ENCODE measurements at places on chromosomes 2 and 18.

GRCh38 chr2:30231996-30232800 lies 864 bp downstream of the LBH start:
- DNase-seq: peak; percentile 21

DNA sequence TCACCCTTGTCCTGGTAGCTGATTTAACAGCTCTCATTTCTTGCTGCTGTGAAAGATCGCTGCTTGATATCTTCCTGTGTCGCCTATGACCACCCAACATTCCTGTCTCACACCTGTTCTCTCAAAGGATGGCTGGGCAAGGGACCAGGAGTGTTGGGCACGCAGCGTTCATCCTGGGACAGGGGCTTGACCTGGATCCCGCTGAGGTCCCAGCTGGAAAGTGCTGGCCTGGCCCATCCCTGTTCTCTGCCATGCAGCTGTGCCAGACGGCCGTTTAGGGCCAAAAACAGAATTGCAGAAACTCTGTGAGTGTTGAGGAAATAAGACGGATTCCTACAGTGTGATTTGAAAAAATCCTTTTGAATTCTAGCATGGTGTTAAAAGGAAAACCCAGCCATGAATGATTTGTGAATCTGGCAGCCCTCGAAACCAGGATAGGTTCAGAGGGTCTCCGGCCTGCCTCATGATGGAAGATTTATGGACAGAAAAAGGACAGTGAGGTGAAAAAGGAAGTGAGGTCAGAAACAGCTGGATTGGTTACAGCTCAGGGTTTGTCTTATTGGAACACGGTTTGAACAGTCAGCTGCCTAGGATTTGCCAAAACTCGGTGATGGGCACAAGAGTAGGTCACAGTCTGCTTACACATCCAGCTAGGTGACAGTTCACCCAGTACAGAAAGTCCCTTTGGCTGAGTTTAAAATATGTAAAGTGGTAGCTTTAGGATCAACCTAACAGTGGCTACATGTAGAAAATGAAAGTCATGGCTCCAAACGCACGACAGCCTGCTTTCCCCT lies 164.8 kb downstream of the DCDC2C start:
- DNase-seq: no peak

DNA sequence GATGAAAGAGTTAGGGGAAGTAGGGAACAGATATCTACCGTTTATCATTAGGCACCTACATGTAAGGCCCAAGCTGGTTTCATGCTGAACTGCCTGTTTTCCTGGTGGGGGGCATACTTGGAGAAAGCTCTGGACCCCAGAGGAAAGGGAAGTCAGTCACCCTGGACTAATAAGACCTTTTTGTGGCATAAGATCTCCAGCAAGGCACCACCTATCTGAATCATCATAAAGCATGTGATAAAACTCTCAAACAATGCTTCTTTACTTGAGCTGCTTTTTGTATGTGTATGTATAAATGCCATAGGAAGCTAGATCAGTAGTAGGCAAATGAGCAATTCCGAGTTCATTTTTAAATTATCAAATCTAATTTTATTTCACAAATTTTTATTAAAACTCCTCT lies 104.8 kb downstream of the TANC1 start:
- DNase-seq: no peak

DNA sequence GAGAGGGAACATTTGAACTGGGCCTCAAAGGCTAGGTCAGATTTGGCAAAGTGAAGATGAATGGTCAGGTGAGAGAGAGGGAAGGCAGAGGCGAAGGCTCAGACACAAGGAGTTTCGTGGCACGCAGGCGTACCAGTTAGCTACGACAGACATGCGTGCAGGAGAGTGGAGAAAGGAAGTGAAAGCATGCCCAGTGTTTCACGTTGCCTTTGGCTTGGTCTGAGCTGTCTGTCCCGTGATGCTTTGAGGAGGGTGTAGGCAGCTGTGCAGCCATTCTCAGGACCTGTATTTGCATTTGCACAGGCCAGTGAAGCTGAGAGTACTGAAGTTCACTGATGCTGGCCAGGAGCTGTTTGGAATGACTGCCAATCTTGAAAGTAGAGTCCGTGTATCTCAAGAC lies 69.5 kb downstream of the HNRNPLL start:
- DNase-seq: no peak

GRCh38 chr2:148967578-148967977 lies 70.9 kb upstream of the LYPD6B start:
- DNase-seq: no peak

DNA sequence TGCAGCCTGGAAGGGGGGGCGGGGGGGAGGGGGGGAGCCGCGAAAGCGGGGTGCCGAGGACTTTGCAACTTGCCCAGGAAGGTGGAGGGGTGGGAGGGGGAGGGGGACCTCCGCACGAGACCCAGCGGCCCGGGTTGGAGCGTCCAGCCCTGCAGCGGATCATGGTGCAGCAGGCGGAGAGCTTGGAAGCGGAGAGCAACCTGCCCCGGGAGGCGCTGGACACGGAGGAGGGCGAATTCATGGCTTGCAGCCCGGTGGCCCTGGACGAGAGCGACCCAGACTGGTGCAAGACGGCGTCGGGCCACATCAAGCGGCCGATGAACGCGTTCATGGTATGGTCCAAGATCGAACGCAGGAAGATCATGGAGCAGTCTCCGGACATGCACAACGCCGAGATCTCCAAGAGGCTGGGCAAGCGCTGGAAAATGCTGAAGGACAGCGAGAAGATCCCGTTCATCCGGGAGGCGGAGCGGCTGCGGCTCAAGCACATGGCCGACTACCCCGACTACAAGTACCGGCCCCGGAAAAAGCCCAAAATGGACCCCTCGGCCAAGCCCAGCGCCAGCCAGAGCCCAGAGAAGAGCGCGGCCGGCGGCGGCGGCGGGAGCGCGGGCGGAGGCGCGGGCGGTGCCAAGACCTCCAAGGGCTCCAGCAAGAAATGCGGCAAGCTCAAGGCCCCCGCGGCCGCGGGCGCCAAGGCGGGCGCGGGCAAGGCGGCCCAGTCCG lies 540 bp downstream of the SOX11 start:
- DNase-seq: no peak

- peak; percentile 64 for DNase-seq
These were observed 126.7 kb downstream of the TWIST2 start for GRCh38 chr2:238974501-238975166.

DNA sequence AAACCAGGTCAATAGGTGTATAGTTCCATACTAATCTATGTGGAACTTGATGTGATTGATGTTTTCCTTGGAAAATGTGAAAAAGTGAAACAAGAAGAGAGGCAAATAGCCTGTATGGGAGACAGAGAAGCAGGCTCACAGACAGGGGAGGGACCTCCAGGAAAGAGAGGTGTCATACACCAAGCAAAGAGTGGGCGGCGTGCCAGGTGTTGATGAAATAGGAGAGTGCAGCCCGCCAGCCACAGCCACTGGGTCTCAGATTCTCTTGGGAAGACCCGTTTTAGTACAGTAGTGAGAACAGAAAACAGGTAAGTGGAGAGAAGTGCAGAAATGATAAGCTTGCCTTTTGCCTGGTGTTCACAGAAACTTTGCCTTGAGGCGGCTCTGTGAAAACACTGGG lies 301.9 kb downstream of the ZNF407 start:
- DNase-seq: no peak

DNA sequence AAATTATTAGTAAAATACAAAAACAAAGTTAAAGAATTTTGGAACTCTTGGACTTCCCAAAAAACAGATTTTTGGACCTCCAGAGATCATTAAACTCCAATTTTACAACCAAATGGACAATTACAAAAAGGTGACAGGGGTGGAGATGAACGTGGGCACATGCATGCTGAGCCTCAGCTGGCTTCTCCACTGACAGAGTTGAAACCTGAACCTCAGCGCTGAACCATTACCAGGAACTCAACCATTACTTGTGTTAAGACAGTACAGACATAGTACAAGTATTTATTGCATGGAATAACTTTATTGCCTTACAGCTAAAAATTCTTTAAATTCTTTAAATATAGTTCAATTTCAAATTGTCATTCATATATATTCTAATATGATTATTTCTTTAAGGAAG lies 33.0 kb upstream of the KIDINS220 start:
- DNase-seq: no peak

- DNase-seq: no peak
These were observed 134.0 kb upstream of the CCDC68 start for GRCh38 chr18:55093295-55093694.

- DNase-seq: no peak
These were observed 241.9 kb upstream of the MAP2 start for GRCh38 chr2:209181984-209182383.

- DNase-seq: no peak
These were observed 11.1 kb downstream of the CAPN10 start for GRCh38 chr2:240597419-240598181.

GRCh38 chr2:25539136-25539535 lies 134.2 kb downstream of the DTNB start:
- no peak for DNase-seq

DNA sequence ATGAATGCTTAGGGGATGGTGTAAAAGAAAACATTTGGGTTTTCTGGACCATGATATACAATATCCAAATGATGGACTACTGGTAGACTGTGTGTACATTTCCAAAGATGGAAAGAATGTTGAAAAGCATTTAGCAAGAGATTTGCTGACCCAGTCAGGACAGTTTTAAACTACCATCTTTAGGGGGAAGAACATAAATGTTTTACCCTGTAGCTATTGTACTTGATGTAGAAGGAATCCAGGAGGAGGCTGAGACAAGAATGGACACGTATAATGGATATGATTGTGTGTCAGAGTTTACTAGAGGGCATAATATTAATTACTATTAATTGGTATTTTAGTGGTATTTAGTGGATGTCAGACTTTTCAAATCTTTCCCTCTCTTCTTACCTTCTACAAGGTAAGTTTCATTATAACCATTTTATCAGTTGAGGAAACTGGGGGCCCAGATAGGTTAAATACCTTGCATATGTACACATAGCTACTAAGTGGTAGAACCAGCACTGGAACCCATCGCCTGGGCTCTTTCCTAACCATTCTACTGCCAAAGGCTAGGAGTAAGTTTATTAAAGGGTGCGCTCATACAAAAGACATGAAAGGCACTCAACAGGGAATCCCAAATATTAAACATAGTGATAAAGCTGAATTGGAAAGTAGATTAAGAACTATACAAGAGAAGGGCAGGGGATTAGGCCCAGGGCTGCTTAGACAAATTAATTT lies 8.9 kb downstream of the TACR1 start:
- no peak for DNase-seq

DNA sequence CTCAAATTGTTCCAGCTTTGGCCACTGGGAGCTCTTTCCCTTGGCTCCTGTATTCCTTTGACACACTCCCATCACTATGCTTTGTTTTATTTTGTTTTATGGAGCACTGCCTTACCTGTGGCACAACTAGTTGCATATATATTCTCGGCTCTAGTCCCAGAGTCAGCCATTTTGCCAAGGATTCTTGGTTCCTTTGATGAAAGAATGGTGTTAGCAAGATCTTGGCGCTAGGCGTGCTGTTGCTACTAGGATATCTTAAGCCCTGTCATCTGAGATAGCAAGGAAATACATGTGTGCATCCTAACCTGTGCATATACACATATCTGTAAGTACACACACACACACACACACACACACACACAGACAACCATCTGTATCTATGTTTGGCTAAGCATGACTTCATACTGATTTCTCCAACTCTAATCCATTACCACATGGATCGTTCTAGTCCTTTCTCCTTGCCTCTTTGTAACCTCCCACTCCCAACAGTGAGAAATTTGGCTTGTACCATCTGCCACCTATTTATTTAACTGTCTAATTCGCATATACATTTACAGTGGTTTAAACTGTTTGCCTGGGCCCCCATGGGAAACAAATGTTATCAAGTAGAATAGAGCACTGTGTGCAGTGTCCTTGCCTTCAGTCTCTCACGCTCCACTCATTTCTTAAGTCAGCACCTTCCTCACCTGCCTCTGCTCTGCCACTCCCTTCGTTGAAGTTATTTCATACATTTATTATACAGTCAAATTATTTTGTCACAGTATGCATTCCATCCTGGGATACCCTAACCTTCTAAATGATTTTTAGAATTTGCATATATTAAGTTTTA lies 137.5 kb upstream of the MAP3K20 start:
- DNase-seq: no peak

DNA sequence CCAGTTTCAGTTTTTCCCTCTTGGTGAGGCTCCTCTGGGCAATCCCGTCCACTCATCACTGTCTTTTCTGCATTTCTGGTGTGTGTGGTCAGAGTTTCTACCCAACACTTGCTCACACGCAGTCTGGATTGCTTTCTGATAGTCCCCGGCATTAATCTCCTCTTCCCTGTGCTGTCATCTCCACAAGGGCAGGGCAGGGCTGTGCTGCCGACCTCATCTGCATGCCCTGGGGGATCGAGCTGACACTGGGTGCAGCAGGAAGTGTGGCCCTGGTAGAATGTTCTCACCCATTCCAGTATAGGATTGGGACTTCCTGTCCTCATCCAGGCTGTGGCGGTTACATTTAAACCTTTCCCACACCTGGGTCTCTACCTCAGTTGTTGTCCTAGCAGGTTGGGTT lies 80.0 kb upstream of the FAM136A start:
- no peak for DNase-seq

GRCh38 chr18:63909870-63910269 lies 2.1 kb downstream of the SERPINB10 start:
- DNase-seq: no peak

DNA sequence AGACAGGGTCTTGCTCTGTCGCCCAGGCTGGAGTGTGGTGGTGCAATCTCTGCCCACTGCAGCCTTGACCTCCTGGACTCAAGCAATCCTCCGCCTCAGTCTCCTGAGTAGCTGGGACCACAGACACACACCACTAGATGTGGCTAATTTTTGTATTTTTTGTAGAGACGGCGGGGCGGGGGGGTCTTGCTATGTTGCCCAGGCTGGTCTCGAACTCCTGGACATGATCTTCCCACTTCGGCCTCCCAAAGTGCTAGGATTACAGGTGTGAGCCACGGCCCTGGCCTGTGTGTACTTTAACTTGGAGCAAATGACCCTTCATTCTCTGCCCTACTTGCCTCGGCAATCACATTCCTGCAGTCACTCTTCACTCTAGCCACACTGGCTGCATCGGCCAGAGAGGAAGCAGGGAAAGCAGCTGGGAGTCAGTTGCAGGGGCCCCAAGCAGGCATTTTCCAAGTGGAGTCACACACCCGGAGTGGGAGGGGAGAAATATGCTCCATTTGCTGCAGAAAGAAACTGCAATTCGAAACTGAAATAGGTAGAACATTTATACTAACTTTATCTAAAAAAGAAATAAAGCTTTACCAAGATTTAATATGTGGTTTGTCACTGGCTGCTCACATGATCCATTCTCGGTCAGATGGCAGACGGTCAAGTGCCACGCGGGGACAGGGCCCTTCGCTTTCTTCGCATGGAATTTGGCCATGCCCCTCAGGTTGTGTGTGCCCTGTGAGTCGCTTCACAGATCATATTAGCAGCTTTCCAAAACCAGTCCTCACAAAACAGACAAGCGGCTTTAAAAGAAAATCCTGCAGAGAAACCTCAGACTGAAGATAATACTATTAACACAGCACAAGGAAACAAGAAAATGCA lies 37.1 kb downstream of the FAM161A start:
- no peak for DNase-seq

- no peak for DNase-seq
These were observed 106.3 kb downstream of the GYPC start for GRCh38 chr2:126761981-126762878.
